ENCODE measurements at places on chromosomes 11 and 22.

- no peak for DNase-seq
These were observed 11.1 kb upstream of the POU2F3 start for GRCh38 chr11:120228794-120229384.

DNA sequence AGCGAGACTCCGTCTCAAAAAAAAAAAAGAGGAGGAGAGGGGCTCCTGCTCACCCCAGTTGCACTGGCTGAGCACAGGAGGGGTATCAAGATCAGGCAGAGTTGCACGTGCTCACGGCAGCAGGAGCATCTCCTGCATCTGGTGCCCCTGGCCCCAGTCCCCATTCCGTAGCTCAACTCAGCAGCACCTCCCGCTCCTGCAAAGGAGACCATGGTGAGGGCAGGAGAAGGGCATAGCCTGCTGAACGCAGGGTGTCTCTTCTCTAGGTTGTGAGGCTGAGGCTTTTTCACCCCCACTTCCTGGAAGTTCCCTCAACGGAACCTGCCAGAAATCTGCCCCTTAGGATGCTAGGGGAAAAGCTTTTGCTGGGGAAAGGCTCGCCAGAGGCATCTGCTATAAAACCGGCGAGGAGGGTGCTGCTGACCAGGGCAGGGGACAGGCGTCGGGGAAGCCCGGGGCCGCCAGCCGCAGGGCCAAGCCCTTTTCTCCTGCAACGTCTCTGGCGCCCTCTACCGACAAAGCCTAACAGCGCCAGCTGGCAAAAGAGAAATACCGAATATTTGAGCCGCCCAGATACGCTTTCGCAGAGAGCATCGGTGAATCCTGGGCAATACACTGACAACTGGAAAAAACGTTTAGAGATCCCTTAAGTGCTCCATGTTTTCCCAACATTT lies 1.0 kb upstream of the PPP6R2 start:
- no peak for DNase-seq

DNA sequence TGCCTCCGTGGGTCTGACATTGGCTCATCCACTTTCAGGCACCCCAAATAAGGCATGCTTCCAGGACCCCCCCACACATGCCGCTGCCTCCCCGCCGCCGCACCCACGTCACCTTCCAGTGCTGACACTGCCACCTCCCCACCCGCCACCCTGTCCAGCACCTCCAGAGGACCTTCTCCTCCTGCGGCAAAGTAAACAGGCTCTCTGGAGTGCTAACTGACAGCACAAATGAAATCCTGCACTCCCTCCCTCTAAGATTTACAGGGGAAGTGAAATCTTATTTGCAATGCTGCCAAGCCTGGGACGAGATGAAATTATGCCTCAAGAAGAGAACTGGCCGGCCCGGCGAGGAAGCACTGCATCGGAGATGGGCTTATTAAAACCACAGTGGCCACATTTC lies 35.3 kb downstream of the MACROD1 start:
- DNase-seq = no peak

DNA sequence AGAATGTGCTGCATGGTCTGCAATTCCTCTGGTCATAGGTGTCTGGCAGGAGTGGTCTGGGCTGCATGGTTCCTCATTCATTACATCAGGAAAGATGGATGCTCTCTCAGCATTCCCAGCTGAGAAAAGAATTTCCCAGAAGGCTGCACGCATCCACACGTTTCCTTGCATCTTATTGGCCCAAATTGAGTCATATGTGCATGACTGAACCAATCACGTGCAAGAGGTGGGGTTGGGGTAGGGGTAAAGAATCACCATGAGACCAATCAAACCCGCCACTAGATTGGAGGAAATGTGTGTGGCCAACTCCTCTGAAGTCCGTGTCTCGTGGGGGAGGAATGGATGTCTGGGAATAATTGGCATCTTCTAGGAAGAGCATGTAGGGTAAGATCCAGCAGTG lies 28.8 kb downstream of the TST start:
- no peak for DNase-seq

- DNase-seq = no peak
These were observed 569.9 kb upstream of the CADM1 start for GRCh38 chr11:116073854-116074837.

DNA sequence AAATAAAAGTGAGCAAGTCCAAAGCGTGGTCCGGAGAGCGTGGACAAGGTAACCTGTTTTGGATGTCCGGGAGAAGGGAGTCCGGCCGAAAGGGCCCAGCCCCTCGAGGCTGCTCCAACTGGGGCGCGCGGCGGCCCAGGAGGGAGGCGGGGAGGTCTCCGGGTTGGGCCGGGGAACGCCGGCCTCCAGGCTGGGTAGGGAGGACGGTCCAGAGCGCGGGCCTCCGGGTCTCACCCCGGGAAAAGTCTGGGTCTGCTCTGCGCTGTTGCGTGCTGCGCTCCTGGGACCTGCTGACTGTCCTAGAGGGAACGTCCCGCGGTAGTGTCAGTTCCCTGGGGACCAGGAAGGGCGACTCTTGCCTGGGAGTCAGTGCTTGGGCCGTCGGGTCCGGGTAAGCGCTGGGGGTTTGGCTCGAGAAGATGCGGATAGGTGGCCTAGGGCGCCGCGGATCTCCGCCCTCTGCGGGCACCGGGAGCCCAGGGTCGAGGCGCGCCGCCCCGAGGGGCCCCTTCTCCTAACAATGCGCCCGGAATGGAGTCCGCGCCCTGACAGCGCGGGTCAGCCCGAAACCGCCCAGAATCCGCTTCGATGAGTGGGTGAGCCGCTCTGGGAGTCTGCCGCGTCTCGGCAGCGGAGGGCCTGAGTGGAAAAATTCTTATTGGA lies 988 bp upstream of the FLI1 start:
- no peak for DNase-seq

DNA sequence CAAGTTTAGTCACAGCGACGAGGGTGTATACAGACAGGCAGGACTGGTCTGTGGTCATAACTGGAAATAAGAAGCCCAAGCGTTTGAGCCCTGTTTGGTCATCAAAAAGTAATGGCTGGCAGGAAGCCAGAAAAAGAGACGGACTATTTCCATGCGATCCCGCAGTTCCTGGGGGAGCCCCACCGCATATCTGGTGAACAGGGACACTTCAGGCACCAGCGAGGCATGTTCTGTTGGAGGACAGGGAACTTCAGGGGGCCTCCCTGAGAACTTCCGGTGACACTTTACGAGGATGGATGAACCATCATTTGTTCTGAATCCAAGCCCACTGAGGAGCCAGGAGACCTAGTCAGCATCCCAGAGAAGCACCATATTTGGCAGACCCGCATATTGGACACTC lies 29.7 kb upstream of the TRIM29 start:
- no peak for DNase-seq

Measured in H54 (cell line).